ENCODE measurements at places on chromosomes 4 and X. TPM values are rescaled to one million over a fixed set of nuclear protein-coding genes. Genes with fewer than 3 reads are reported as not detected.

GPRASP3 gene
- 10.6 TPM for total RNA-seq

- no peak for DNase-seq
Observed at GRCh38 chr4:163448540-163449203, 24.9 kb downstream of the TKTL2 start.

DNA sequence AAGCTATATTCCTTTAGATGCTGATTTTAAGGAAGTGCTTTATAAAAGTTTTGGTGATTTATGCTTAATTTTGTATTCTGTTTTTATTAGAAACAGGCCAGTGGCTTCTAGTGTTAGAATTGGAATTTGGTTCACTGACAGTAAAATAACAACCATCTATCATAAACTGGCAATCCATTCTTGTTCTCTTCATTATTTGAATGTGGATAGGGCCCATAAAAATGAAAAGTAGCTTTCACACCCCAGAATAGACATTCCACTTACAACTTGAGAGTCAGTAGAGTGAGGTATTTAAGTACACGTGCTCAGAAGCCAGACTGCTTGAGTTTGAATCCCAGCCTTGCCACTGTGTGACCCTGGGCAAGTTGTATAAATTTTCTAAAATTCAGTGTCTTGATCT, 232.4 kb upstream of the CTSO start:
- DNase-seq: no peak

IL1RAPL1 gene
- total RNA-seq: 0.29 TPM
